ENCODE measurements at places on chromosomes 5 and 9.

DNA sequence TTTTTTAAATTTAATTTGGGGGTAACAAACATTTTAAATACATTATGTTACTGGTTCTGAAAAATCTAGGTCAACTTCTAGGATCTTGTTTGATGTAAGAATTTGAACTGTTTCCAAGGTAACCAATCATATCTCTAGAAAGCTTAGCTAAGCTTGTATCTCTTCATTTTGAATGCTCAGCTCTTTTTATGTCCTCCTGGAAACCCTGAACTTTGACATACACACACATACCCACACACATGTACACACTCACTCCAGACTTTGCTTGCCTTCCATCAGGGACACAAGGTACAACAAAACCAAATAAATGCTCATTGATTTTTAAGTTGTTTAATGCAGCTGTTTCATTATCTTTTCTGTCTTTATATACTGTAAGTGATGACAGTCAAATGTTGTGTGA is 178.5 kb downstream of the RAB3C start:
- H3K27me3 ChIP-seq: no peaks in the 10 kb centered on the region
- no peak overlapping the region for H3K27ac ChIP-seq
- no peaks in the 10 kb centered on the region for H3K4me1 ChIP-seq
- DNase-seq: no peak

DNA sequence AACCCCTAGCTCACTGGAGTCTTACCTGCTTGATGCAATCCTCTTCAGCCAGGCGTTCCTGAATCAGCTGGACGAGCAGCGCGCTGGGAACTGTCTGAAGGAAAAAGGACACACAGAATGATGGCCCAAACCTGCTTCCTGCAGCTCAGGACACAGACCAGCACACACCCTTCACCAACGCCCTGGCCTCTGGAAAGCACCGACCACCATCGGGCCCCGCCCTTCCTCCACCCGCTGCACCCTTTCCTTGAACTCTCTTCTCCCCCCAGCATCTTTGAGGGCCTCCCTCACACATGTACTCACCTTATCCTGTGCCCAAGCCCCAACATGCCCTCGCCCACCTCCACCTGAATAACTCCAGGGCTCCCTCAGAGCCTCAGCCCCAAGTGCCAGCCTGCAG is 23.3 kb downstream of the AK8 start:
- H3K36me3 ChIP-seq: no peaks in the 10 kb centered on the region
- no peaks in the 10 kb centered on the region for H3K27me3 ChIP-seq
- no peak overlapping the region for H3K4me3 ChIP-seq

GRCh38 chr5:107593009-107593408 is 77.7 kb downstream of the EFNA5 start:
- no peaks in the 10 kb centered on the region for H3K4me1 ChIP-seq
- H3K4me3 ChIP-seq: no peak overlapping the region
- H3K36me3 ChIP-seq: no peaks in the 10 kb centered on the region
- H3K27ac ChIP-seq: no peak overlapping the region
- H3K27me3 ChIP-seq: no peaks in the 10 kb centered on the region
- DNase-seq: no peak

GRCh38 chr5:91076138-91076537 is 307.0 kb downstream of the ARRDC3 start:
- no peak overlapping the region for H3K27ac ChIP-seq
- no peaks in the 10 kb centered on the region for H3K27me3 ChIP-seq
- no peak overlapping the region for H3K4me3 ChIP-seq
- DNase-seq: no peak
- H3K4me1 ChIP-seq: no peaks in the 10 kb centered on the region

DNA sequence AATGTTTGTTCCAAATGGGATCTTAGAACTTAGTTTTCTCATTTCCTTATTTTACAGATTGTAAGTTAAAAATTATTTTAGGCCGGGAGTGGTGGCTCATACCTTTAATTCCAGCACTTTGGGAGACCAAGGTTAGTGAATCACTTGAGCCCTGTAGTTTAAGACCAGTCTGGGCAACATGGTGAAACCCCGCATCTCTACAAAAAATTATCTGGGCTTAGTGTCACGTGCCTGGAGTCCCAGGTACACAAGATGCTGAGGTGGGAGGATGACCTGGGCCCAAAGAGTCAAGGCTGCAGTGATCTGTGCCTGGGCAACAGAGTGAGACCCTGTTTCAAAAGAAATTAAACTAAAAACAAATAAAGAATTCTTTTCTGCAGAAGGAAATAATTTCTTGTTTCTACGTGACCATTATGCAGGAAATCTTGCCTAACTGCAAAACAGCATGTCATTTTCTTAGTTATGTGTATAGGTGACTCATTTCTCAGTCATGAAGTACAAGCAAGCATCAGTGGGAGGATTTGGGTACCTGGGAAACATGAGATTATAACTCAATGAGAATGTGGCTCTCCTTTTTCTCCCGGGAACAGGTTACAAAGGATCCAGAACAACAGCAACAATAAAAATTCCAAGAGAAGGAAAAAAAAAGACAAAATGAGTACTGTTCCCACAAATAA is 375.1 kb upstream of the ST8SIA4 start:
- no peak overlapping the region for H3K4me3 ChIP-seq
- no peaks in the 10 kb centered on the region for H3K4me1 ChIP-seq
- DNase-seq: no peak
- no peaks in the 10 kb centered on the region for H3K36me3 ChIP-seq
- no peaks in the 10 kb centered on the region for H3K27me3 ChIP-seq
- H3K27ac ChIP-seq: no peak overlapping the region
